Posterior vena cava (tissue), 2 donors: ENCODE measurements at places on chromosomes 11 and 22. TPM values are rescaled to one million over a fixed set of nuclear protein-coding genes. Genes with fewer than 3 reads are reported as not detected.

PLAAT2 gene
- total RNA-seq = not detected

DNA sequence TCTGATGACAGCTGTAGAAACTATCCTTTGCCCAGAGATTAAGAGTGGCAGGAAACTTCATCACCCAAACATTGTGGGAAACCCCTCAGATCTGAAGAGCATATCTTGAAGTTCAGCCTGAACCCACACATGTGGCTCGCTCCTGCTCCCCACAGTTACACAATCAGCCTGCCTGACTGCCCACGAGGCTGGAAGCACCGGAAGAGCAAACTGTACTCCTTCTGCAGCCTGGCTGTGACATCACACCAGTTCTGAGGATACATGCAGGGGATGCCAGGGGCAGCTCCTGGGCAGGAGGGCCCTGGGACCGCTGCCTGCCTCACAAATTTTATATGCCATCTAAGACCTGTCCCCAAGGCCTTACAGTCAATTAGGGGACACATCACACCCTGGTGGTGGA lies 444.4 kb downstream of the BUD13 start:
- no peak for DNase-seq

DNA sequence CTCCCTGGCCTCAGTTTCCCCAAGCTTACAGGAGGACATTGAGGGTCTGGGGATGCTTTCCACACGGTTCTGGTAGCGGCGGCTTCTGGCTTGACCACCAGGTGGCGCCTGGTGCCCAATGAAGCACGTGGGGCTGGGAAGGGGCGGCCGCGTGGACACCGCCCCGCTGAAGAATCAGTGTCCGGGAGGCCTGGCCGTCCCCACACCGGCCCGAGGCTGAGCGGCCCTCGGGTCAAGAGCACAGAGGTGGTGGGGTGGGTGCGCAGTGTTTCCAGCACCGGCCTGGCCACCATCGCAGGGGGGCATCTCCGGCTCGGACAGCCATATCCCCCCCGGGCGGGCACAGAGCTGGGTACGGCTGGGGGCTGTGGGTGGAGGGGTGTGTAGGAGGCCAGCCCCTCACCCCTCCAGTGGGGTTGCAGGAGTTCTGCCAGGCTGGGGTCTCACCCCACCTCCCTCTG lies 27.8 kb upstream of the PPARA start:
- DNase-seq = peak; percentile 93

- no peak for DNase-seq
Observed at GRCh38 chr22:44287121-44287693, 25.5 kb downstream of the SHISAL1 start.

UPK3A gene
- not detected for total RNA-seq

DNA sequence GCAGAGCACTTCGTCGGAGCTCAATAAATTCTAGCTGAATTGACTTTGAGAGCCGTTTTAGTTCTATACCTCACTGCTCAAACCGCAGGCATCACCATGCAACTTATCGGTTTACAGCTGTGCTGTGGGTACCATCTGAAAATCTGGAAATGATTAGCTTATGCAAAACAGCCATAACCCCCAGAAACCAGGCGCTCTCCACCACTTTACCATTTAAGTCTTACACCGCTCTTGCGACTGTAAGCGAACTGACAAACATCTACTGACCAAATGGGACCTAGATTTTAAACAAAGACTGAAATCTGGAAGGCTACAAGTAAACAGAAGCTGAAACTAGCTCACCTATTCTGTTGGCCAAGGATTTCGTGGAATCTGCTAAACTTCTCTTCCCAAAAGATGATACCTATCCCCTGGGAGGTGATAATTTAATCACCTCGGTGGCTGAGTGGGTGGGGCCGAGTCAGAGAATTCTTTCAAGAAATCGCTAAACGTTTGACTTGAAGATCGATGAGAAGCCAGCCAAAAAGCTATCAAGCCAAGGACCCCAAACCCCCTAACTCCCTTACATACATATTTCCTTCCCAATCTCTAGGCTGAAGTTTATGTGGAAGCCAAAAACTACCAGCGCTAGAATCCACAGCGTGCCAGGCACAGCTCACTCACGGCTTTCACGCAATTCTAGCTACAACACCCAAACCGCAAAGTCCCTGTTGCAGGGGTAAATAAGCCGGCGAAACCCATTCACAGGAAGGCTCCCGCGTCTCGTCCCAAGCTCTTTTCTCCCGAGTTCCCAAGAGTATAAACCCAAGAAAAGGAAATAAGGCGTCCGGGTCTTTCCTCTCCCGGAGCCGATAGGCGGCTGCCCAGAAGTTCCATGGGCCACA lies 644 bp downstream of the SPTY2D1 start:
- no peak for DNase-seq

- peak; percentile 58 for DNase-seq
Observed at GRCh38 chr22:23835484-23836144, 3.2 kb downstream of the DERL3 start.

DNA sequence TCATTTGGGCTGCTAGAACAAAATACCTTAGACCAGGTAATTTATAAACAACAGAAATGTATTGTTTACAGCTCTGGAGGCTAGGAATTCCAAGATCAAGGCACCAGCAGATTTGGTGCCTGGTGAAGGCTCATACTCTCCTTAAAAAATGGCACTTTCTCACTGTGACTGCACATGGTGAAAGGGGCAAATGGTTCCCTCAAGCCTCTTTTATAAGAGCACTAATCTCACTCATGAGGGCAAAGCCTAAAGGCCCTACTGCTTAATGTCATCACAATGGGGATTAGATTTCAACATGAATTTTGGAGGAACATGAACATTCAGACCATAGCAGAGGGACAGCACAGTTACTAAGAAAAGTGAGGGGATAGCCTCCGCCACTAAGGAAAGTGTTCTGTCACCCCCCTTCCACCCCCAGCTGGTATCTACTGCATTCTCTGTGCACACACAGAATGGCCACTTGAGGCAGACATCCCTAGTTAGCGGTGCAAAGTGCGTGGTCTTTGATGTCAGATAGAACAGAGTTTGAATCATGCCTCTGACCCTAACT lies 47.2 kb upstream of the CEP295 start:
- no peak for DNase-seq

VPREB1 gene
- not detected for total RNA-seq

DNA sequence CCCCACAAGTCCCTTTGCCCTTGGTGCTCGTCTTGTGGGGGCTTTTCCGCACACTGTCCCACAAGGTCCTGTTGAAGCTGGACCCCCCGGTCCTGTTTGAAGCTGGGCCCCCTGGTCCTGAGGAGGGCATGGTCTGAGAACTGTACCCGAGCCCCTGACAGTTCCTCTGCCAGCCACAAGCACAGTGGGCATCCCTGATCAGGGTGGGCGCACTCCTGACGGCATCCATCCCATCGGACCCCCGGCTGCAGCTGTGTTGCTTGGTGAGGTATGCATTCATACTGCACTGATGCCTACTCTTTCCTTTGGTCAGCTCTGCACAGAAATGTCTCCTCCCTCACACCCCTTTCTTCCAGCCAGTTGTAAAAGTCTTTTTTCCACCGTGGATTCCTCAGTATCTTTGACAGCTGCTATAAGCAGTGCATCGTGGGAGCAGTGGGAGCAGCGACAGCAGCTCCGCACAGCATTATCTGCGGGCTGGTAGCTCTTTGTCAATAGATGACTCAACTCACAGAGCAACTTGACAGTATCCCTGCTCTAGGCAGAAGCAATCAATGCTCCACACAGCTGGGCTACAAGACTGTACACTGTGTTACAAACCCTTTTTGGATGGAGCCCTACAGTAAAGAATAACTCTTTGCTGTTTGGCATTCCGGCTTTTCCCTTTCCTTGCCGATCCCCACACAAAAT lies 1030.8 kb upstream of the CCDC90B start:
- no peak for DNase-seq

DNA sequence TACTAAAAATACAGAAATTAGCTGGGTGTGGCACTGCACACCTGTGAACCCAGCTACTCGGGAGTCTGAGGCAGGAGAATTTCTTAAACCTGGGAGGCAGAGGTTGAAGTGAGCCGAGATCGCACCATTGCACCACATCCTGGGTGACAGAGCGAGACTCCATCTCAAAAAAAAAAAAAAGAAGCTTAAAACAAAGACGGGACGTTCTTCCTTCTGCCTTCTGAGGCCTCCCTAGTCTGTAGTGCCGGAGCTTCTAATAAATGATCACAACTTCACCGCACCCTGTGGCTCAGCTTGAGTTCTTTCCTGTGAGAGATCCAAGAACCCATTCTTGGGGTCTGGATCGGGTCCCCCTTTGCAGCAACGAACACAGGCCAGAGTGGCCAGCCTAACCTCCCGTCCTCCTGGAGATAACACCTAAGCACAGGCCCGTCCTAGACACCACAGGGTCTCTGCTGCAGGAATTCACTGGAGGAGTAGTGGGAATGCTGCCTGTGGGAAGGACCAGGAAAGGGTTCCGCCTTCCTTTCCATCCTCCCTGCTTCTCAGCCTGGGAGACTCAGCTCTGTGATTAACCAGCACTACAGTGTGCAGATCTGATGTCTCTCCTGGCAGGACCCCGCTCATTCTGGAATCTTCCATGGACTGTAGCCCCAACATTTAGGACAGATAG lies 2.2 kb upstream of the APOBEC3H start:
- DNase-seq = no peak

P2RX3 gene
- total RNA-seq = not detected

ANGPTL5 gene
- 6.8 TPM for total RNA-seq

- no peak for DNase-seq
Observed at GRCh38 chr11:44885065-44885810, 65.4 kb downstream of the TP53I11 start.

GRCh38 chr11:72983560-72983959 lies 158.6 kb downstream of the FCHSD2 start:
- DNase-seq = no peak

GRCh38 chr11:13923716-13924650 lies 38.5 kb upstream of the SPON1 start:
- DNase-seq = no peak

- DNase-seq = no peak
Observed at GRCh38 chr22:23264610-23265367, 84.5 kb downstream of the BCR start.

TRIM48 gene
- not detected for total RNA-seq

- DNase-seq = no peak
Observed at GRCh38 chr11:133172349-133172748, 360.0 kb downstream of the OPCML start.

DNA sequence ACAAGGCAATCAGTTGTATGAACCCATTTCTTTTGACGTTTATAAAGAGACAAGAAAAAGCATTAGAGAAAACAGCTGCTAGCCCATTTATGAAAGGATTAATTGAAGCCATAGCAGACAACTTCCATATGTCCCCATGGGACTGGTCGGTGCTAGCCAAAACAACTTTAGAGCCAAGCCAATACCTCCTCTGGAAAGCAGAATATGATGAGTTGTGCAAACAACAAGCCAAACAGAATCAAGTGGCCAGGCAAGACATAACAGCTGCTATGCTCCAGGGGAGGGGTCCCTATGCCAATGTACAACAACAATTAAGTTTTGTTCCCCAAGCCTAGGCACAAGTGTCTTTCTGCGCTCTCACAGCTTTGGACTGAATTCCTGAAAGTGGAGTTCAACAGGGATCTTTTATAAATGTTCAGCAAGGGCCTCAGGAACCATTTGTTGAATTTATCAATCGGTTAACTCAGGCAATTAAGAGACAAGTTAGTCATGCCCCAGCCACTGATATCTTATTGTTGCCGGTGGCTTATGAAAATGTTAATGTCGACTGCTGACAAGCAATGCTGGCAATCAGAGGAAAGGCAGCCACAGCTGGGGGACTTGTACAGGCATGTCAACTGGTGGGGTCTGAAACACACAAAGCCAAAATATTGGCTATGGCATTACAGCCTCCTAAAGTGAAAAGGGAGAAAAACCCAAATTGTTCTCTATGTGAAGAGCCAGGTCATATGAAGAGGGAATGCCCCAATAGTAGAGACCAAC lies 1593.1 kb upstream of the TENM4 start:
- DNase-seq = no peak

- no peak for DNase-seq
Observed at GRCh38 chr11:80700386-80700785, 1259.6 kb upstream of the TENM4 start.

DNA sequence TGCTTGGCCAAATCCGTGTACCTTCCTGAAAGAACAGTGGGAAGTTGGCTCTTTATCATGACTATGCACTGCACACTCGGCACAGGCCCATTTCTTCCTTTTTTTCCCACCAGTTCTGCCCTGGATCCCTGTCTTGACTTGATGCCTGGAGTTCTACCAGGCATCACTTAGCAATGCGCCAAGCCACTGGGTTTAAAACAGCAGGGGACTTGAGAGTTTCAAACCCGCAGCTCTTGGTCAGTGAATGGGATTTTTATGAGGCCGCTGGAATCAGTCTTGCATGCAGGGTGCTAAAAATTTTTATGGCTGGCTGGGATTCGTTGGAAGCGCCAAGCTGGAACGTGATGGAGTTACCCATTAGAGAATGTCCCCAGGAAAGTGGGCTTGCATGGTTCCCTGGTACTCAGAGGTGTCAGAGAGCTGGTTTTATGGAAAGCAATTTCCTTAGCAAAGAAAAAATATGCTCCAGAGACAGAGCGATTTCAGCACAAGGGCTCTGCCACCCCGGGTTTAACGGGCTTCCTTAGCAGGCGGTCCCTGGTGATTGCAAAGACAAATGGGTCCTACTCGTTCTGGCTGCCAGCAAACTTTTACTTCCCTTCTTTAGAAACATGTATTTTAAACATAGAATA lies 432.9 kb downstream of the TENM4 start:
- DNase-seq = no peak

- DNase-seq = no peak
Observed at GRCh38 chr11:126465573-126466188, 110.2 kb downstream of the ST3GAL4 start.

OR5T2 gene
- not detected for total RNA-seq

FOLR1 gene
- total RNA-seq = not detected

DNA sequence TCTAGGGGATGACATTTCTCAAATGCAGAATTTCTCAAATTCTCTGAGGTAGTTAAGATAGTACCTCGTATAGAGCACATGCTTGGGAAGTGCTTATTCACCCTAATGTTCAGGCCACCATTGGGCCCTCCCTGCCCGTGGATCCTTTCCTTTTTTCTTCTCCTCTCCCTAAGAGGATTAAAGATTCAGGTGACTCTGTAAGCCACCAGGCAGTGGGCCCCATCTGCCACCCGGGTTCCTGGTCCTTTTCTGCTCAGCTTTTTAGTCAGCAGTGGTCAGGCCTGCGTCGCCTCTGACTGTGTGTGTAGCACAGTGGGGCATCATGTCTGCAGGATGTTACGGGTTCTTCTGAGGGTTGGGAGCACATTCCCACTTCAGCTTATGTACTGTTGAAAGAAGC lies 7.2 kb downstream of the CEP164 start:
- peak; percentile 38 for DNase-seq

DNA sequence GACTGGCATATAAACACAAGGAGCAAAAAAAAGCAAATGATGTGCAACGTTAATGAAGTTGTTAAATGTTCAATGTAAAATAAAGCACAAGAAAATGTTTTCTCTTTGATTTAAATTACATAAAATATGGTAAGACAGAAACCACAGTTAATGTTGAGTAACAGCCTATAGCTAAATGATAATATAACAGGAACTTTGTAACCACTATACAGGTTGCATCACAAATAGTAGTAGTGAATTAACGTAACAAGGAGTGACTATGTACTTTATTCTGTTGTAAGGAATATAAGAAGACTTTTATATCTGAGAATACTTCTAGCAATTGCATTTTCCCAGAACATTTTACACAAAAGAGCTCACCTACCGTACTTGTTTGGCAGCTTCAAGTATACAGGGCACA lies 16.9 kb downstream of the SAAL1 start:
- DNase-seq = no peak

PRDM11 gene
- total RNA-seq = 24.5 TPM

JAML gene
- 7.0 TPM for total RNA-seq
